ENCODE measurements at places on chromosomes 3 and 15.

DNA sequence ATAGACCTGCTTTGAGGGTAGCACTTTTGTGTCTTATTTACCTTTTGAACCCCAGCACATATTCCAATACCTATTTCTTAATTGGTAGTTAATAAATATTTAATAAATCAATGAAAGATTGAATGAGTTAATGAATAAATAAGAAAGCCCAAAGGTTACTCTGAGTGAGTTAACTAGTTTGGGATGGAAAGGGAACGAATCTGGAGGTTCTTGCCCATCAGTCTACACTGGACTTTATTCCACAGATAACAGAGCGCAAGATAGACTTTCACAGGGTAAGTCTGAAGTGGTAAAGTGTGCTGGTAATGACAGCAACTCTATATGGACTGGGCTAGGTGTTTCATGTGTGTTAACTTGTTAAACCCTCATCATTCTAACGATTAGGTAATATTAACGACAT, 33.1 kb upstream of the MED12L start:
- DNase-seq = no peak

DNA sequence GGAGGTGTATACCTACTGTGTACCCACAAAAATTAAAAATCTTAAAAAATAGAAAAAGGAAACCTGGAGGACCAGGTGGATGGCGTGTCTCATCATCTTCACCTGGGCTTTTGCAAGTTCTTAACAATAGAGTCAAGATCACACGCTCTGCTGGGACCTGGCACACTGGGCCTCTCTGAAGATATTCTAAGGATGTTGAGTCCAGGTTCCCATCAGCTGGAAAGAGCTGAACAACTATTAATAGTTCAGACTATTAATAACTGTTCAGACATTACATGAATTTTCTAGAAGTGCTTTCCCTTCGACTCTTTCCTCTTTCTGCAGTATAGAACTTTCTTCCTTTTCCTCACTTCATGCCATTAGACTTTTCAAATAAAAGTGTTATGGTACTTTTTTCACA, 320.2 kb upstream of the IL12A start:
- DNase-seq = no peak

- DNase-seq = no peak
These were observed 114.4 kb downstream of the LPP start for GRCh38 chr3:188268336-188268735.

DNA sequence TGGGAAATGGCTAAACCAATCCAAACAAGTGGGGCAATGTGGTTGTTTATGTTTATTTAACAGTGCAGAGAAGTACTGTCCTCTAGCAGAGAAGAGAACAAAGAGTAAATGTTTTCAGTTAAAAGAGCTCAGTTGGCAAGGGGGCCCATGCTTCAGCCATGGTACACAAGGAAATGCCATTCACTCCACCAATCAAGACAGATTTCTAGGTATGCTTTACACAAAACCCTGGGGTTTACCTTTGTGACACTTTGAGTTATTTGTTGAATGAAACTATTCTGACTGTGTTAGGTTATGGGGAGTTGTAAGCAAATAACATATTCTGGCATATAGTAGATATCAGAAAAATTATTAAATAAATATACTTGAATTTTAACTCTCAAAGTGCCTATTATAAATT, 228.5 kb upstream of the MME start:
- no peak for DNase-seq

GRCh38 chr15:60782316-60782715, 303.4 kb upstream of the ICE2 start:
- DNase-seq = no peak

- no peak for DNase-seq
These were observed 11.1 kb downstream of the ZNF80 start for GRCh38 chr3:114226313-114226712.

DNA sequence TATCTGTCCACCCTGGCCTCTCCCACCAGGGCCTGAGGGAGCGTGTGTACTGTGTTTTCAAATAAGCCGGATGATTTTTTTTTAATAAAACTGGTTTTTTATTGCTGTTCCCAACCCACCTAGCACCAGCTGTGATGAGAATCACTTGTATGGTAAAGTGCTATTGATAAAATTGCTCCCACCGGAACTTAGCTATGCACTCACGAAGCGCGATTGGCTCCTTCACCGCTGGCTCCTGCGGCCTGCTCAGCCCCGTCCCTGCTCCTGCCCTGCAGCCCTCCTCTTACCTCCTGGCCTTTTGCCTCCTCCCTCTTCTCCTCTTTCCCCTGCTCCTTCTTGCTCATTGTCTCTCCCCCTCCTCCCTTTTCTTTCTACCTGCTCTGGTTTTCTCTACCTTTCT, 183.7 kb downstream of the TLE3 start:
- no peak for DNase-seq

- DNase-seq = no peak
These were observed 102.0 kb downstream of the TBC1D5 start for GRCh38 chr3:17640466-17640865.

GRCh38 chr3:14322667-14323295, 79.6 kb upstream of the SLC6A6 start:
- DNase-seq = no peak

- DNase-seq = no peak
These were observed 406.9 kb downstream of the NR2F2 start for GRCh38 chr15:96737408-96737807.

GRCh38 chr3:179603831-179604230, 607 bp downstream of the MRPL47 start:
- DNase-seq = no peak

GRCh38 chr15:68986322-68986721, 28.2 kb upstream of the NOX5 start:
- DNase-seq = no peak

GRCh38 chr3:149475451-149476060, 1.1 kb downstream of the TM4SF4 start:
- DNase-seq = no peak

DNA sequence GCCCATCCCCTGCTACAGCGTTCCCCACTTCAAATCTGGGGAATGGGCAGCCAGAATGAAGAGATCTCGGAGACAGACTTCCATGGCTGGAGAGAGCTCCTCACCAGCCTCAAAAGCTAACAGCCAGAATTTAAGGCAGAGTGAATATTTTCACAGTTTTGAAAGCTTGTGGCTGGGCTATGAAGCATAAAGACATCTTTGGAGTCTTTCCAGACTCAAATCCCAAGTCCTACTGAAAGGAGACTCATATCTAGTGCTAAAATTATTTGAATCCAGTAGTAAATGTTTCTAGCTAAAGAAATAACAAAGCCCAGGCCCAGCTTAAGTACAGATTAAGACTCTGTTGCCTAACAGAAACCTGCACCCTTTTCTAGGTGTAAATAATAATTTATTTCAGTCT, 628.4 kb upstream of the ALCAM start:
- no peak for DNase-seq

- no peak for DNase-seq
These were observed 7.6 kb upstream of the HES1 start for GRCh38 chr3:194128202-194128918.

GRCh38 chr3:160134964-160135363, 90.3 kb upstream of the C3orf80 start:
- DNase-seq = no peak

GRCh38 chr3:136255672-136256406, 5.7 kb downstream of the PCCB start:
- no peak for DNase-seq

DNA sequence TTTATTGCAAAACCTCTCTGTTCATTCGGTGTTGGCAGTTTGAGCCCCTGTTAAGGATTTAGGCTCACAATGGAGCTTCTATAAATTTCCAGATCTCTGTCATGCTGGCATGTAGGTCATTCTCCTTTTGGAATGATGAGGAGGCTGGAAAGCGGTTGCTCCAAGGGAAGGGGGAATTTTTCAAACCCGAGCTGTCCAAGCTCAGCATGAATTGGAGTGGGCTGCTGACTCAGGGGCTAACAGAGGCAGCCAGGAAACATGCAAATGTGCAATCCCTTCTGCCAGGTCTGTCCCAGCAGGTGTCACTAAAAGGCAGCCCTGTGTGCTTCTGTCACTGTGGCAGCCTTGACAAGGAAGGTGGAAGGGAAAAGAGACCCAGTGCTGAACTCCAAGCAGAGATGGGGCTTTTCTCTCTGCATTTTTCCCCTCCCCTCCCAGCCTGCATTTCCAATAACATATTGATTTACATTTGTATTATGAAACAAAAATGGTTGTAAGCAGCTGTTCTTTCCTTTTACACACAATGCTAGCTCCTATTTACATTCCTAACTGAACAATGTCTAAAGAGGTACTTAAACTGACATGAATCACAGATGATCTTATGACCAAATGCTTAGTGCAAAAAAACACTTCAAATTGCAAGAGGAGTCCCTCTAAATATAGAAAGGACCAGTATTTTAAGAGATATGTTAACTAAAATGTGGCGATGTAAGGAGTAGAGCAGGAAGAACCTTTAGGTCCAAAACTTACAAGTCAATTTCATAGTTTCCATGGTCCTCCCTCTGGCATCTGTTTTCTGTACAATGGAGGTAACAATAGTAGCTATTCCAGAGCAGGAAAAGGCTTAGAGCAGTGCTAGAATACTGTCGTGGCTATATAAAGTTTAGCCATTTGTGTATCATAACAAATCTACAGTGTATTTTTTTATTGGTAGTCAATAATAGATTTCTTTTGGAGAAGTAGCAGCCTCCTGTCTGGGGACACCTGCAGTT, 84.5 kb upstream of the ATP10A start:
- no peak for DNase-seq

DNA sequence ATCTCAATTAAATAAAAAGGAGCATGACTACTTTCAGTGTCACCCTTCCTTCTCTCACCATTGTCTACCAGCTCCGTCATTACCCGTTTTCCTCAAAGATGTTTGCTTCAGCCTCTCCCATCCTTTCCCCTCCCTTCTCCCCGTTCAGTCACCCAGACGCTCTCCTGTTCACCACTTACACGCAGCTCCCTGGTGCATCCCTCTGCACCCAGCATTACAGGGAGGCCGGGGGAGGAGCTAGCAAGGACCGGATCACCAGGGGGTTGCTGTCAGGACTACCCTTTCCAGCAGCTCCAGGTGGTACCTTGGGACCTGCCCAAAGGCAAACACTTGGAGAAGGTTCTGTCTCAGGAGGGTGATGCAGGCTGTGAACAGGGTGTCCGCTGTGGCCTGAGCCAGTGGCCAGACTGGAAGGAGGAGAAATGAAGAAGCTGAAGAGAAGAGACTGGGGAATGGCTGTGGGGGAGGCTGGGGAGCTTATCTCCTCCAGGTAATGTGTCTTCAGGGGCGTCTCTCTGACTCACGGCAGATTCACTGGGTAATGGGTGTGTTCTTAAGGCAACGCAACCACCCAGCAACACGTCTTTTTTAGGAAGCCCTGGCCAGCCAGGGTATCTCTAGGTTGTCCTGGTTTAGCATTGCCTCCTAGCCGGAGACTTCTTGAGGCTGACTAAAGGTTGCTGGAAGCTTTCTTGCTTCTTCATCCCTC, 21.8 kb upstream of the BDH1 start:
- DNase-seq = no peak

DNA sequence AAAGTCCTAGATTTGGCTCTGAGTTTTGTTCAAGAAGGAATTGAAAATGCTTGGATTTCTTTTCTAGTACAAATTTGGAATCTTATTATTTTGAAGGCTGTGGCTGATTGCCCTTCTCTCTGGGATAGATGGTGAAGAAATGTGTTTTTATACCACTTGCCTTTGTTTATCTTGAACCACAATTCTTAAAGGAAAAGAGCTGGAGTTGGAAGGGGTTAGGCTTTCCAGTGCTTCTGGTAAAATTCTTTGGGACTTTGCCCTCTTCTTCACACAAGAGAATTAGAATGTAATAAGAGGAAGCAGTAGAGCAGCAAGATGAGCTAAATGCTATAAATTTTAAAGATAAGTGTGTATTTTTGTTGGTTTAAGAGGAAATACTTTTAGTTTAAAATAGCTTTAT, 65.8 kb downstream of the COL6A5 start:
- DNase-seq = no peak

DNA sequence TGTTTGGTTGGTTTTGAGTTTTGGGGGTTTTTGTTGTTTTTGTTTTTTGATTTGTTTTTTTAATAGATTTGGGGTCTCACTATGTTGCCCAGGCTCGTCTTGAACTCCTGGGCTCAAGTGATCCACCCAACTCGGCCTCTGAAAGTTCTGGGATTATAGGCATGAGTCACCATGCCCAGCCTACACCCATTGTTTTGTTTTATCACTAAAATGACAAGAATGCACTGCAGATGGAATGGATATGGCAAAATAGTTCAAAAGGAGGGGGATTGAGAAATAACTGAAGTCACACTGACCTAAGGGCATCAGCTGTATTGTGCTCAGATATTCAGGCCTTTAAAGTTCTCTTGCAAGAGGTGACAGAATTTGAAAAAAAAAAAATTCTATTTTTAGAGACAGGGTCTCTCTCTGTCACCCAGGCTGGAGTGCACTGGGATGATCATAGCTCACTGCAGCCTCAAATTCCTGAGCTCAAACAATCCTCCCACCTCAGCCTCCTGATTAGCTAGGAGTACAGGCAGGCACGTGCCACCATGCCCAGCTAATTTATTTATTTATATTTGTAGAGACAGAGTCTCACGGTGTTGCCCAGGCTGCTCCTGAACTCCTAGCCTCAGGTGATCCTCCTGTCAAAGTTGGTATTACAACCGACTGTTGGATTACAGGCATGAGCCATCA, 4.4 kb upstream of the RASA2 start:
- DNase-seq = no peak

- no peak for DNase-seq
These were observed 13.2 kb downstream of the AAGAB start for GRCh38 chr15:67241132-67241855.
